Activated T-cell treated with anti-CD3 and anti-CD28 coated beads, Interleukin-2, amount 50 U/mL, for 48 hours (primary cell): ENCODE measurements at places on chromosomes 4 and X.

GRCh38 chrX:48913605-48914366 is 2.3 kb upstream of the SLC35A2 start:
- DNase-seq, result no peak

DNA sequence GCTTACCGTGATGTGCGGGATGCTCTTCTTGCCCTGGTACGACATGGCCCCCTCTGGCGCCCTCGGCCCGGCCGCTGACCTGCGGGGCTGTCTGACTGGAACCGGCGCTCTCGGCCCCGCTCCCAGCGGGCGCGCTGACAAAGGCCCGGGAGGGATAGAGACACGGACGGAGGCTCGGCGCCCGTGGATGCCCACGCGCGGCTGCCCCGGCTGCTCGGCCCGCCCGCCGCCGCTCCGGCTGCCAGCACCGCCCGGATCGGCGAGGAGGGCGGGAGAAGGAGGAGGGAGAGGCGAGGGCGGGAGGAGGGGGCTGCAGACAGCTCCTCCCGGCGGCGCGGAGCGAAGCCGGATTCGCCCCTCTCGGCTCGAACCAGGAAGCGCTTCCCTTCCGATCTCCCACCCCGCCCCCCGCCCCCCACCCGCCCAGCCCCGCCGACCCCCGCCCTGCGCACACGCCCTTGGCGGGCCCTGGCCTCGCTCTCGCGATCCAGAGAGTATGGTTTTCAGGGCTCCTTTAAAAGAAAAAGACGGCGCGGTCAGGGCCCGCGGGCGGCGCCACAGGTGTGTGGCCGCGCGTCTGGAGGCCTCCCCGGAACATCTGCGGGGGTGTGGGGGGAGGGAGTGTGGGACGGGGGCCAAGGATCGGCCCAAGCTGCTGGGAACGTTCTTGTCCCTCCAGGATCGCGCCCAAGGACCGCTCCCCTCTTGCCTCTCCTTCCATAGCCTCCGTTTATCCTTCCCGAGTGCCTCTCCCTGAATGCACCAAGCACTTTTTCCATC is 4.5 kb downstream of the CRMP1 start:
- no peak for DNase-seq

- peak; percentile 47 for DNase-seq
Measured at GRCh38 chrX:71910986-71911730, 513 bp downstream of the NHSL2 start.

DNA sequence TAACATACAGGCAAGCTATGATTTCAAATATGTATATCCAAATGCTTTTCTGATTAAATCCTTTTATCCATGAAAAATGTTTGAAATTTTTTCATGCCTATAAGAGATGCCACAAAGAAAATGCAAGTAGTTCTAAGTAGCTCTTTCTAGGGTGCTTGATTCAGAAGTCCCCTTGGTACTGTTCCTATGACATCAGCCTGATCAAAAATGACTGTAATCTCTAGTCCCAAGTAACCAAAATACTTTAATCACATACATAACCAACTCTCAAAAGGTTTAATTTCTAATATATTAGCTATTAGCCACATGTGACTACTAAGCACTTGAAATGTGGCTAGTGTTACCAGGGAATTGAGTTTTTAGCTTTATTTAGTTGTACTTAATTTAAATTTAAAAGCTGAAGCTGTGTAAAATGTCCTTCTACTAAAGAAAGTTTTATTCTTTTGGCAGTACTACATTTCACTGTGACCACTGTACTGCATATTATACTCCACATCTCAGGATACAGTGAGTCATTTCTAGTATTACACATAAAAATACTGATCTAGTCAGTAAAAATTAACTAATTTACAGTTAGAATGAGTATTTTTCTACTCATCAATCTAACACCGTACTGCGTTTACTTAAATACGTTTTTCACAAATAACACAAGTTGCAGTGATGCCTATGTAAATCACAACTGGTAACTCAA is 33.9 kb downstream of the FBXW7 start:
- DNase-seq, result no peak

DNA sequence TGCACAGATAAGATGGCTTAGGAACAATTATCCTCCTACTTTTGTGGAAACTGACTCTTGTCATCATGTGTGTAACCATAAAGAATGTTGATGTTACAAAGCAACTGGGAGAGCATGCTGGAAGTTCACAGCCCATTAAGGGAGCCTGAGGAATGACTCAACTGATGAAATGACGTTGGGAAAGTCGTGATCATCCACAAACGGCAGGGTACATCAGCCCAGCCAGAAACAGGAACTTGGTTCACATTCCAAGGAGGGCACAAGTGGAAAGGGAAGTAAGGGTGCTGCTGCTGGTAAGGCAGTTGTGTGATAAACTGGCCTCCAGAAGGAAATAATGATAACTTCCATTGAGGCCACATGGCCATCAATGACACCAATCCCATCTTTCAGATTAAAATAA is 6.7 kb downstream of the TEC start:
- DNase-seq, result no peak

DNA sequence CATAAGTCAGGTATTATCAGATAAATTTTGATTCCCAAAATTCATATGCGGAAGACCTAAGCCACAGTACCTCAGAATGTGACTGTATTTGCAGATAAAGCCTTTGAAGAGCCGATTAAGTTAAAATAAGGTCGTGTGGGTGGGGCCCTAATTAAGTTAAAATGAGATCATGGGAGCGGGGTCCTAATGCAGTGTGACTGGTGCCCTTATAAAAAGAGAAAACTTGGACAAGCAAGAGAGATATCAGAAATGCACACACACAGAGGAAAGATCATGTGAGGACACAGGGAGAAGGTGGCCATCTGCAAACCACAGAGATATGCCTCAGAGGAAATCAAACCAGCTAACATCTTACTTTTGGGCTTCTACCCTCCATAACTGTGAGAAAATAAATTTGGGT is 236.1 kb downstream of the FBXO8 start:
- DNase-seq, result no peak

GRCh38 chr4:55793479-55793878 is 26.1 kb upstream of the EXOC1L start:
- DNase-seq, result no peak

DNA sequence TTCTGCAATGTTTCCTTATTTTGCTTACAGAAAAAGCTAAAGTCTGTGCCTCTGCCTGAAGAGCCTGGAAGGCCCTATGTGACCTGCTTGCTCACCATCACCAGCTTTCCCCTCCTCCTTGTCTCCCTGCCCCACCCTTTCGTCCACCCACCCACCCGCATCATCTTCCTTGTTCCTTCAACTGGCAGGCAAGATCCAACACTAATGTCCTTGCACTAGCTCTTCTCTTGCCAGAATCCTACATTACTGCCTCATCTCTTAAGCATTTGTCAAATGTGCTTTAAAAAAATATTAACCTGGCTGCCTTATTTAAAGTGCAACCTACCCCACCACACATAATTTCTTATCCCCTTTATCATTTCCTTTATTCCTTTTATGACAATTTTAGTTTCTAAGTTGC is 165.1 kb upstream of the PPP3CA start:
- DNase-seq, result no peak

- no peak for DNase-seq
Measured at GRCh38 chrX:19698122-19698521, 182.8 kb upstream of the MAP3K15 start.

DNA sequence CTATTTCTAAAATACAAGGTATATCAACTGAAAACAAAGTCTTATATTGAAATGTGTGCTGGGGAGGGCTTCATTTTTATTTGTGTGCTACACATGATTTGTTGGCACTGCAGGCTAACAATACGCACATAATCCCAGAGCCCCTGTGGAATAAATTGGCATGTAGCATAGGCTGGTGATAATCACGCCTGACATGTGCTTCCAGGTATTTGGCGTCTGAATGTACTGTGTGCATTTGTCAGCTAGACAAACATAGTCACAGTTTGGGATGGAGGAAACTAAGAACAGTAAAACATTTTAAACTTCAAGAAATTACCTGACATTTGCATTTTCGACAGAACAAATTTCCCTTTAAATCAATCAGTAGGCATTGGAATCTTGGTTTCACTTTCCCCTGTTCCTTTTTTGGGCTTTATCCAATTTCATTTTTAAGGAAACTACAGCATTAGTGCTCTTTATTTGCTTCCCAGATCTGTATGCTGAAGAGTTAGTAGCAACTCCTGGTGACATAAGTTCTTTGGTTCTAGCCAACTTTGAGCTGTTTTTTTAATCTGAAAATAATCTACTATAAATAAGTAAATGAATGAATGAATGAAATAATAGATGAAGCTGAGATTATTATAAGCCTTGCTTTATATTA is 472.3 kb downstream of the PDHA2 start:
- no peak for DNase-seq
